CD4-positive, alpha-beta T cell treated with Interleukin-4 for 1 hour (primary cell): ENCODE measurements at places on chromosomes 16 and 17.

GRCh38 chr16:47734987-47735594 lies 274.0 kb downstream of the PHKB start:
- DNase-seq = no peak

- DNase-seq = no peak
Measured at GRCh38 chr17:82898976-82899514, 59.2 kb upstream of the ZNF750 start.

- DNase-seq = no peak
Measured at GRCh38 chr17:31533546-31534155, 142.2 kb downstream of the RAB11FIP4 start.

DNA sequence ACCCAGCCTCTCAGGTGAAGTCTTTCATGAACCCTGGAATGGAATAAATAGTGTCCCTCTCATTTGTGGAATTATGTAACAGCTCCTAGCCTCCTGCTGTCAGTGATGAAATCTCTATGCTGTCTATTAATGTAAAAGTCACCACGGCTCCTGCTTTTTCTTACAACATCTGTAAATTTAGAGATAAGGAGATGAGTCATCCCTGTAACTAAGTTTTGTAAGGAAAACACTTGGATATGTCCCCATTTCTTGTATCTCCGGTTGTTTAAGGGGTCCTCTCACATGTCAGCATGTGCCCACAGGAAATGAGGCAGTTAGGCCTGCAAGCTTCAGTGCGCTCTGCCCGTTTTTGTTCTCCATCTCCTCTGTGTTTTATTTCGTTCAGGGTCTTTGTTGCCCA lies 2.8 kb upstream of the NAT9 start:
- DNase-seq = no peak

GRCh38 chr16:50635505-50636392 lies 45.4 kb downstream of the SNX20 start:
- peak; percentile 18 for DNase-seq

GRCh38 chr17:7667656-7668406 lies 17.1 kb downstream of the ATP1B2 start:
- no peak for DNase-seq

- no peak for DNase-seq
Measured at GRCh38 chr16:46620266-46621005, 743 bp downstream of the SHCBP1 start.

GRCh38 chr17:78231991-78232858 lies 794 bp downstream of the TMEM235 start:
- DNase-seq = no peak

DNA sequence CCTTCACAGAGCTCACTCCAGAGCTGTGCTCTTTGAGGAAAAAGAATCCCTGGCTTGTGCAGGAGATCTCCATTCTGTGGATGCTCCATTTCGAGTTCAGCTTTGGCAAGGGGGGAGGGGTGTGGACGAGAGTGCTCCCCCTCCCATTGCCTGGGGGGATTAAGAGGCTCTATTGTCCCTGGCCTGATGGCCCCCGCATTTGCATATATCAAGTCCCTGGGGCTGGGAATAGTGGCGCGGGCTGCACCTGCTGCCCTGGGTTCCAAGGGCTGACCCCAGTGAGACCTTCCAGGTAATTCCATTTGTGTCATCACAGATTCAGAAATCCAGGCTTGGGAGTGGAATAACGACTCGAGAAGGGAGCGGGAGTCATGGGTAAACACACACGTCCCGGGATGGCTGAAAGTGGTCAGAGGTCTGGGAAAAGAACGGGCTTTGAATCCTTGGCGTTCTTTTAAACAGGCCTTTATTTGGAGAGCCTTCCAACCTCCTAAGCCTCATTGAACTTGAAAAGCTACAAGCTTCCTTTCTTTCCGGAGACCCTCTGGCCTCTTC lies 479.3 kb downstream of the HS3ST3B1 start:
- no peak for DNase-seq

DNA sequence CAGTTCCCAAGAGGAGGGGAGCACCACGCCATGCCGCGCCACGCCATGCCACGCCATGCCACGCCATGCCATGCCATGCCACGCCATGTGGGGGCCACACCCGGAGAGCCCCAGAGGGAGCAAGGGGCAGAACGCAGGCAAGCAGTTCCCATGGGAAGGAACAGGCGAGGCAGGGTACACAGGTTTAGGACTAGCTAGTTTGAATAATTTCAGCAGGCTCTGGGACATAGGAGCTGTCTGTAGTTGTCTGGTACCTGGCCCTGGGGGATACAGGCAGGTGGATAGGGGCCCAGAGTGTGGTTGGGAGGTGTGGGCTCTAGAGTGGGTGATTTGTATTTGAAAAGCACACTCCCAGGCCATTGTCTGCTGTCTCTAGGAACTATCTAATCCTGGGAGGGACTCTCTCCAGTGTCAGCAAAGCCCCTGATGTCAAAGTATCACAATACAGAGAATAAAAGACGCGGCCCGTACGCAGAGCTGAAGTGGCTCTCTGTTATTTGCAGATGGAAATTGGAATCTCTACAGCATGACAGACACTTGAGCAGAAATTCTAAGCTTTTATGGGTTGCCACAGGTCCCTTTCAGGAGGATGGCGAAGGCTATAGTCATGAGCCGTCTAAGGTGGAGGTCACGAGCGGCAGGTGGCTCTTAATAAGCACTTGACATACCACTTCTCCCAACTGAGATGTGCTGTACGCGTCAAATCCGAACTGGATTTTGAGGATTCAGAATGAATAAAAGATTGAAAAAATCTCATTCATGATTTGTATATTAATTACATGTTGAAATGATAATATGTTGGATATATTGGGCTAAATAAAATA lies 220.8 kb upstream of the TNRC6C start:
- no peak for DNase-seq

- no peak for DNase-seq
Measured at GRCh38 chr16:75745823-75746222, 19.5 kb upstream of the CPHXL start.

GRCh38 chr17:45906927-45907622 lies 12.7 kb downstream of the MAPT start:
- no peak for DNase-seq

- DNase-seq = no peak
Measured at GRCh38 chr16:85853547-85854545, 45.1 kb upstream of the IRF8 start.

GRCh38 chr16:25700547-25700946 lies 8.8 kb downstream of the HS3ST4 start:
- DNase-seq = no peak

- DNase-seq = no peak
Measured at GRCh38 chr16:82395212-82395611, 225.2 kb upstream of the MPHOSPH6 start.

DNA sequence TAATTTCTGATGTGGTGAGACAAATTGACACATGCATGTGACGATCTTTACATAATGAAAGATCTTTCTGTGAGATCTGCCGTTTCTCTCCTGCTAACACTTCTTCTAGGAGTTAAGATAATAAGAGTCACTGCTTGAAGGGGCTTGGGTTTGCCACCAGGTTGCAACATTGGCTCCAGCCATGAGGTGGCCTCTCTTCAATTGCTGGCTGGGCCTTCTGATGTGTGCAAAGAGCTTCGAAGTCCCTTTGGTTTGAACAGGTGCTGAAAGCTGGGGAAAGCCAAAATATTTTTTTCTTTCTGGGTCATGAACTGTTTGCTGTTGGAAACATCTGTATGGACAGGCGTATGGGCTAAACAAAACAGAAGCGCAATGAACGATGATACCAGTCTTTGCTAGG lies 204.1 kb upstream of the SALL1 start:
- DNase-seq = no peak

DNA sequence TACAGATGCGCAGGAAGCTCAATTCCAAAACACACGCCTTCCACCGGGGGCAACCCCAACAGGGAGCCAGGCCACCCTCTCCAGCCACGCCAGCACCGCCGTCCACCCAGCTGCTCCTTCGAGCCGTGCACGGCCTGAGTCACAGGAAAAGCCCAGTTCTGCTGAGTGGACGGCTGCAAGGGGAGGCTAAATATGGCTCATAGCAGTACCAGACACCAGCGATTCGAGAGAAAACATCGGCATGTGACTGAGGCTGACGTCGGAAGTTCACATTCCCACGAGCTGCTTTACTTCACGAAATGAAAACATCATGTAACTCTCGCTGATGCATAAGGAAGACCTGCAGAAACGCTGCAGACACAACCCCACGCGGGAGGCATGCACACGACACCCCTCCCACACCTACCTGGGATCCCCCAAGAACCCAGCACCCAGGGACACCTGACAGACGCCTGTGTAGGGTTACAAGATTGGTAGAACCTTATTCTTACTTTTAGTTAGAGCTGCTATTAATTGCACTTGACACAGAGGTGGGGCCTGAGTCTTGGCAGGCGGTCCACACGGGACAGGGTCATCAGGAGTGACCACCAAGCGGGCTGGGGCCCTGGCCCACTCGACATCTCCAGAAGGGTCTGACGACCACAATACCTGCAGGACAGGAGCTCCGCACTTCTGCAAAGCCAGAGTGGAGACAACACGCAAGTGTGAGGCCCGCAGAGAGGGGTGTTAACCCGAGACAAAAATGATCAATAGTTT lies 116.8 kb downstream of the ANKRD11 start:
- no peak for DNase-seq

GRCh38 chr17:64393000-64393402 lies 2.3 kb upstream of the PECAM1 start:
- peak; percentile 38 for DNase-seq

DNA sequence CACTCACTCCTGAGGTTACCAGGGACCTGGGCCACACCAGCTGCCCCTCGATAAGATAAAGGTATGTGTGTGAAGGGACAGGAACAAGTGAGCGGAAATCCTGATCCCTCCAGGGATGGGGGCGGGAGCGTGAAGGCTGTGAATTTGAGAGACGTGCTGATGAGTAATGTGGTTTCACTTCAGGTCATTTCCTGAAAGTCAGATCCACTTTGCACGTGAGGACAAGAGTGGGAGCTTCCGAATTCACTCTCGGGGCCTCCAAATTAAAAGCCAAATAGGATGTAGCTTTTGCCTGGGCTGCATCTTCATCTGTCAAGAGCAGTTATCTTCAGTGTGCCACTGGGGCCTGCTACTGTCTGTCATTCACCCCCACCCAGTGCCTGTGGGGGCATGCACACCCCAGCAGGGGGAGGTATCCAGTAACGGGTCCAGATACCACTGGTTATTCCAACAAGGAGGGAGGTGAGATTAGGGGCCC lies 87.4 kb upstream of the LHX1 start:
- no peak for DNase-seq

DNA sequence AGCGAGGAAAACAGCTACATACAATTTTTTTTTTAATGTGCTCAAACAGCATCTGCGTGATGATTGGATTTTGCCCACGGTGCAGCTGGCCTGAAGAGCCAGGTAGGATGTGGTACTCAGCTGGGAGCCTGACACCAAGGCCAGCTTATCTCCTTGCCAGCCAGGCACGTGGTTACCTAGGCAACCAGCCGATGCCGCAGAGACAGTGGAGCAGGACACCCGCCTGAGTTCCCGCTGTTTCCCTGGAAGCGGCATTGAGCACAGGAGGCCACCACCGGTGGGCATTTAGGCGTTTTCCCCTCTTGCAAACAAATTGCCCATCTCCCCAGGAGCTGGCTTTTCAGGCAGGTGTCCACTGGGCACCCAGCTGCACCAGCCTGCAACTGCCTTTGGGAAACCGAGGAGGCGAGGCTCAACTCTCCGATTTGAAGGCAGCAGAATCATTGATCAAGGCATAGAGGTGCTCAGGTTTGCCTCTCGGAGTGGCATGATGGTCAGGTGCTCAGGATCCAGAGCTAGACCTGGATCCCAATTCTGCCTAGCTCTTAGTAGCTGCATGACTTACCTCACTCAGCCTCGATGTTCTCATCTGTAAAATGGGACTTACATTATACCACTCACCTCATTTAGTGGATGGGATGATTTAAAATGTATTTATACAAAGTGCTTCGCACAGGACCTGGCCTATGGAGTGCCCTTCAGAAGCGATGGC lies 137.5 kb upstream of the PLCG2 start:
- DNase-seq = no peak

GRCh38 chr16:4207683-4208340 lies 34.1 kb downstream of the SRL start:
- DNase-seq = no peak

GRCh38 chr17:45338023-45338781 lies 21.4 kb upstream of the MAP3K14 start:
- DNase-seq = no peak

DNA sequence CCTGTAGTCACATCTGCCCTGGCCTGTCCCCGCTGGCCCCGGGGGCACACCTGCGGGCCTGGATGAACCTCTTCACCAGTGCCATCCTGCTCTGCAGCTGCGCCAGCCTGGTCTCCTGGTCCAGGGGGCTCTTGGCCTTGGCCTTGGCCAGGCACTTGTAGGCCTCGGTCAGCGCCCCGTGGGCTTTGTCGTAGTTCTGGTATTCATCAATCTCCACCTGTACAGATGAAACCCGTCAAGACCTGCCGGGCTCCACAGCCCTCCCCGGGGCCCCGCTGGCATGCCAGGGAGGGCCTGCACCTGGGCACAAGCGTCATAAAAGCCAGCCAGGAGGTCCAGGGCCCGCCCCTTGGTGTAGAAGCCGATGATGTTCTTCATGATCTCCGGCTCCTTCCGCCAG lies 13.6 kb upstream of the TMEM204 start:
- DNase-seq = no peak

DNA sequence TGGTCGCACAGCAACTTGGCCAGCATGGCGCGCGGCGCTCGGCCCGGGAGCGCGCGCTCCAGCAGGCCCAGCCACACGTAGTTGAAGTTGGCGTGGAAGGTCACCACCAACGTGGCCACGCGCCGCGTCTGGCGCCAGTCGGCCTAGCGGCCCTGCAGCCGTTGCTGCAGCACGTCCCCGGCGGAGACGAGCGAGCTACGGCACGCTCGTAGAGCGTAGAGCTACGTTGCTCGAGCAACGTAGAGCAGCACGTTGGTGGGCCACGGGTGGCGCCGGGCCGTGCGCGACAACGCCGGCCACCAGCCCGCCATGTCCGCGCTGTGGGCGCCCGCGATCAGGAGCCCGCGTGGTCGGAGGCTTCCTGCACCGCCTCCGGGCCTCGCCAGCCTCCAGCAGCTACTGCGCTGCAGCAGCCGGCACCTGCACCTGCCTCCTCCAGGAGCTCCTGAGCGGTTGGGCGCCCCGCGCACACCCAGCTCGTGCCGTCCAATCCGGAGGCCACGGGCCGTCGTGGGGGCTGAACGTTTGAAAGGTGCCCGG lies 13.4 kb upstream of the SULT1A1 start:
- peak; percentile 66 for DNase-seq

GRCh38 chr16:53899431-53899830 lies 195.5 kb downstream of the FTO start:
- DNase-seq = no peak

DNA sequence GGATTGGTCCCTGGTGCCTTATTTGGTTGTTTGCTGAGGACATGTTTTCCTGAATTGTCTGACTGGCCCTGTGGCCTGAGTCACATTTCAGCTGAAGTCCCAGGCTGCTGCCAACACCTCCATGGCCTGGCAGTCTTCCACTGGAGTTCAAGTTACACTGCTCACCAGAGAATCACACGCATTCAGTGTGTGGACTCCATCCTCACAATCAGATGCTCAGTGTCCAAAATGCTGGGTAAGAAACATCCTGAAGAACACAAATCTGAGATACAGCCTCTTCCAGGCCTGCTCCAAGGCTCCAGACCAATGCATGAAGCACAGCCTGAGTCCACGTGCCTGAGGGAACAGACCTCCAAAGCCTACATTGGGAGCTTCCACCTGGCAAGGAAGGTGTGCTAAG lies 19.2 kb downstream of the CD300LB start:
- peak; percentile 38 for DNase-seq
